Mammary epithelial cell (primary cell): ENCODE measurements at places on chromosomes 13 and 19. TPM values are rescaled to one million over a fixed set of nuclear protein-coding genes. Genes with fewer than 3 reads are reported as not detected.

DNAAF3 gene
- 1.5 and 2.2 TPM in 2 replicates for total RNA-seq

GRCh38 chr19:33240181-33240771 lies 14.6 kb upstream of the SLC7A10 start:
- no peak for DNase-seq

GRCh38 chr13:110453797-110454196 lies 107.7 kb downstream of the RAB20 start:
- DNase-seq: no peak

DNA sequence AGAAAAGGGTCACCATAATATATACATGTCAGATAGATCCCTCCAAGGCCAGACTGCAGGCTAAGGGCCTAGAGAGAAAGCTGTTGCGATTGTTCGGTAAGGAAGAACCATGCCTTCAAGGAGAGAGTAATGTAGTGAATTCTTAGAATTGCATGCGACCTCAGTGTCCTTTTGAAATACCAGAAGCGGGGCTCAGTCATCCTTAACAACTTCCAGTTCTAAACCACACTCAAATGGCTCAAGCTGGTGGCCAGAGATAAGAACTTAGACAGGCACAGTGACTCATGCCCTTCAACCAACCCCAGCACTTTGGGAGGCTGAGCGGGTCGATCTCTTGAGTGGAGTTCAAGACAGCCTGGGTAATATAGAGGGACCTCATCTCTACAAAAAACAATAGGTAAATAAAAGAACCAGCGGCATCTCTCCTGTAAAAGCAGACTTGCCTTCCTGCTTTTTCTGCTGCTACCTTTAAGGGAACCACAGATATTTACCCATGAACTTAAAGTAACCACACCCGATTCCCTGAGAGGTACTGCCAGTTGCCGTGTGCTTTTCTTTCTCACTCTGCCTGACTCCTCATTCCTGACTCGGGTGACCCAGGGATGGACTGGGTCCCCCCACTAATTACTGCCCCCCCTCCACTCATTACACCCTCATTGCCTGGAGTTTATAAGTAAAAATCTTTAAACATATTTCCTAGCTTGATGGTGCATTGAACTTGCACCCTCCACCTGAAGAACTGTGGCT lies 15.4 kb upstream of the SIGLEC6 start:
- DNase-seq: no peak

- no peak for DNase-seq
Observed at GRCh38 chr13:100855151-100855550, 180.6 kb upstream of the TMTC4 start.

- DNase-seq: peak; percentile 78
Observed at GRCh38 chr19:1161716-1162115, 12.4 kb downstream of the SBNO2 start.
